ENCODE measurements at places on chromosomes 4 and X.

DNA sequence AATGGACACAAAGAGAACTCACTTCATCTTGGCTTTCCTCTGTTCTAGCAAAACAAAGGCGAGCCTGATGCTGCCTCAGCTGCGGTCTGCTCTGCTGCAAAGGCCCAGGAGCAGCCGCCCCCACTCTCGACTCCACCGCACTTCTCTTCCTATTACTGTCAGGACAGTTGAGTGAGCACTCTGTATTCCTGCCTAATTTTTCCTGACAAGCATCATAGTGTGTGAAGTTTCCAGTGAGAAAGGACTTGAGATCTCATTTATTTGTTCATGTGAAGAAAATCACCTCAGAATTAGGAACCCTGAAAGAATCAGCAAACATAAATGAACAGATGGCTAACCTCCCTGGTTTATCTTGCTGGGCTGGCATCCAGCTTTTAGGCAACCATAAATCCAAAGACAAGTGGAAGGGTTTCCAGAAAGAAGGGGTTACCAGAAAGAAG lies 15.6 kb downstream of the SCARB2 start:
- DNase-seq, result peak; percentile 33

DNA sequence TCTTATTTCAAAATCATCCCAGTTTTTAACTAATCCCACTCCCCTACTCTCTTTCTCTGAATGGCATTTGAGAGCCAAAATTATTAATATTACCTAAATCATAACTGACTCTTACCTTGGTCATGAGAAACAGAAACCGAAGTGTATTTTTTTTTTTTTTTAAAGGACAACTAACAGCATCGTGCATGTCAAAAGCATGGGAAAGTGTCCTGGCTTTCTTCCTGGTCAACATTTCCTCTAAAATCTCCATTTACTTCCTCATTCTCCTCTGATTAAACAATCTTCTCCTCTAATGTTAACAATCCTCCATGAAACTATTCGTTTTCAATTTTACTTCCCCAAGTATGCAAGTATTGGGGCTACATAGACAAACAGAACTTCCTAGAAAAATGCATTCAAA lies 2.1 kb upstream of the STS start:
- DNase-seq, result no peak

DNA sequence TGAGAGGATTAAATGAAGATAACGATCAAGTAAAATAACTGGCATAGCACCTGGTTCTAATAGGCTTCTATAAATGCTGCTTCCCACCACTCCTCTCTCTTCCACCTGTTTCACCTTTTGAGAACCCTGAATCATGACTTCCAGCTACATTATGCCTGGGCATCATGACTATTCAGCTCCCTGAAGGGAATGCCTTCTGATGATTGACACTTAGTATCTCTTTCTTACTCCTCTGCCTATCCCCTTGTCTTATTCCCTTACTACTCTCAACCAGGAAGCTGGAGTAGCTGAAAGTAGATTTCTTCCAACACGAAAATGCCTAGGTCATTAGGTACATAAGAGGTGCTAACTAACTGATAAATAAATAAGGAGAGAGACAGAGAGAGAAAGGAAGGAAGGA lies 24.7 kb upstream of the CXCL8 start:
- DNase-seq, result no peak

- no peak for DNase-seq
Observed at GRCh38 chr4:176001151-176002006, 64.3 kb upstream of the WDR17 start.

GRCh38 chrX:48696909-48697727 lies 584 bp downstream of the SUV39H1 start:
- DNase-seq, result no peak

DNA sequence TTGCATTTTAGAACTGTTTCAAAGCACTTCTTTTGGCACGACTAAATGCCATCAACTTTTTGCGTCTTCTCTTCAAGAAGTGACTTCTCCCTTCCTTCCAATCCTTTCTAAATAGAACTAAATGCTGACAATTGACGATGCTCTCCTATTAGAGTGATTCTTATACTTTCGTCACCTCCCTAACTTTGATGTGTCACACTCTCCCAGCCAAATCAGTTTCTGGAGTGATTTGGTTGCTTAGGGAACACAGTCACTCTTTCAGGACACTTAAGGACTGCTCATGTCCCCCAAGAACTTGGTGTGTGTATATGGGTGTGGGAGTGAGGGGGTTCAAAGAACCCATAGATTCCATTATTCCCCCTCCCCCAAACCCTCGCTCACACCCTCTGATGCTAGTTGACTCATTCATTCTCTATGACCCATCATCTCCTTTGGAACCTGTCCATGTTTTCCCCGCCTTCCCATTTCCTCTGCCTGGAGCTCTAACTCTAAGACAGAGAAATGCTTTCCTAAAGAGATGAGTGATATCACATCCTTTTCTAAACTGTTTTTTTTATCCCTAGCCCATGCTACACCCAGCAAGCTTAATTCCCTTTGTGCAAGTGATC lies 26.8 kb upstream of the AREG start:
- DNase-seq, result no peak

DNA sequence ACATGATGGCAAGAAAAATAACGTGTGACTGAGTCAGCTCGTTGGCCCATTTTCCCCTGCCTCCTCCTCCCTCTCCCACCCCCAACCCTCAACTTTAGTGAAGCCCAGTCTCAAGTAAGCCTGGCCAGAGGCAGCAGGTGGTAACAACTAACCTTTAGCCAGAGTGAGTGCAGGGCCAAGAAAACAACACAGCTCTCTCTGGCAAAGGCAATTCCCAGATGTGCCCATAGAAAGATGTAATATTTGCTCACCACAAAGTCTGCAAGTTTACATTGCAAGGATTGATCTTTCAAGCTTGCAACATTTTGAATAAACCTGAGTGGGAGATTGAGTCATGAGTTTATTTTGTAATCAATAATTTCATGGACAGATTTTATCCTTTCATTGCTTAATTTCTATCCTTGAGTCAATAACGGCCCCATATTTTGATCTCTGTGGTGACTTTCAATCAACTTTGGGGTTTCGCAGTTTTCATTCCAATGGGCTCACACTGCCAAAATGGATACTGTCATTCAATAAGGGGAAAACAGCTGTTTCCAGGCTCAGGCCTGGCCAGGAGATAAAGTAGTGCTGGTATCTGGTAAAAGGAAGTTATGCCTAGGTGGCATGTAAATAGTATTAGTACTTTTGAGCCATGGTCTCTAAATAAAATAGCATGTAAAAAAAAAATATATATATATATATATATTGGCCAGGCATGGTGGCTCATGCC lies 130.7 kb upstream of the TMEM164 start:
- DNase-seq, result no peak

Data from NCI-H2081 treated with DMSO at 0.1 percent for 48 hours (cell line).